Amygdala (tissue), 56 donors: ENCODE measurements at places on chromosomes 16 and 17.

GRCh38 chr16:67361038-67361437, 32.3 kb downstream of the TPPP3 start:
- DNase-seq = no peak

- no peak for DNase-seq
Measured at GRCh38 chr17:77019893-77020379, 120.8 kb upstream of the SEC14L1 start.

- no peak for DNase-seq
Measured at GRCh38 chr16:86928523-86929011, 350.2 kb downstream of the FOXL1 start.

DNA sequence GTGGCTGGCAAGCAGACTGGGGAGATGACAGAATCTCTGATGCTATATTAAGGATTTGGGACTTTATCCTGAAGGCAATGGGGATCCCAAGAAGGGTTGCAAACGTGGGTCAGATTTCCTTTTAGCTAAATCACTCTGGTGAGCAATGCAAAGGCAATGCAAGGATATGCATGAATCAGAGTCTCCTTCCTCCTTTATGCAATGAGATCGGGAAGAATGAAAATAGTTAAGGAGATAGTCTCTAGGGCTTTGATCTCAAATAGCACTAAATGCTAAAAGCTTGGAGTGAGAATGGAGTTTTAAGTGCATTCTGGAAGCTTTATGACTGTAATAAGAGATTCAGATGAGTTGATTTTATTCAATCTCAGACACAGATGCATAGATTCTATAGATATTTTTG, 27.2 kb upstream of the SHISA9 start:
- no peak for DNase-seq

DNA sequence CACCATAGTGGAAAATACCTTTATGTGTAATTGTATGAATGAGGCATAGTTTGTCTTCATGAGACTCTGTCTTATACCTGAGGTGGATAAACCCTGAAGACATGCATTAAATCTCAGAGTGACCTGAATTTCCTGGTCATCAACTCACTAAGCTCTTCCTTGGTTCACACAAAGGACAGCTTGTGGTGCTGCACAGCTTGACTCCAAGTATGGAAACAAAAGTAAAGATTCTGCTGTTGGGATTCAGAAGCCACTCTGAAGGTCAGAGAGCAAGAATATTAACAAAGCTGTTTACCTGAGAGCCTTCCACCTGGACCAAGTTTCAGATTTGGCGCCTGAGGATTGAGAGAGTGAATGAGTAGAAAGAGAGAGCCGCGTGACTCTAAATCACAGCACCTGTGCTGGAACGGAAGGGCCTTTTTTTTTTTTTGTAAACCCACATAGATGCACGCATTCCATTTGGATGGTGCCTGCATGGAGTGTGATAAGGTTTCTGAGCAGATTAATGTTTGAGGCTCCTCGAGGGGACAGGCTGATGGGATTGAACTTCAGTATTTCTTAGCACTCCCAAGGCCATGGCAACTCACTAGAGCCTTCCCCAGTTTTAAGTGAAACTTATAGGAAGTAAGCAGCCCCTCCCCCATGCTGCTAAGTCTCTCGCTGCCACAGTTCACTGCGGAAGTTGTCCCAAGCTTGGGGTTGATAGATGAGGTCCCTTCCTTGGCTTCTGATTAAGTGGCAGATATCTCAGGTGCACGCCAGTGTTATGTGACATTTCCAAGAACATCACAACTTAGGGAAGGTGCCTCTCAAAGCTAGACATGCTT, 28.7 kb downstream of the CALB2 start:
- no peak for DNase-seq

DNA sequence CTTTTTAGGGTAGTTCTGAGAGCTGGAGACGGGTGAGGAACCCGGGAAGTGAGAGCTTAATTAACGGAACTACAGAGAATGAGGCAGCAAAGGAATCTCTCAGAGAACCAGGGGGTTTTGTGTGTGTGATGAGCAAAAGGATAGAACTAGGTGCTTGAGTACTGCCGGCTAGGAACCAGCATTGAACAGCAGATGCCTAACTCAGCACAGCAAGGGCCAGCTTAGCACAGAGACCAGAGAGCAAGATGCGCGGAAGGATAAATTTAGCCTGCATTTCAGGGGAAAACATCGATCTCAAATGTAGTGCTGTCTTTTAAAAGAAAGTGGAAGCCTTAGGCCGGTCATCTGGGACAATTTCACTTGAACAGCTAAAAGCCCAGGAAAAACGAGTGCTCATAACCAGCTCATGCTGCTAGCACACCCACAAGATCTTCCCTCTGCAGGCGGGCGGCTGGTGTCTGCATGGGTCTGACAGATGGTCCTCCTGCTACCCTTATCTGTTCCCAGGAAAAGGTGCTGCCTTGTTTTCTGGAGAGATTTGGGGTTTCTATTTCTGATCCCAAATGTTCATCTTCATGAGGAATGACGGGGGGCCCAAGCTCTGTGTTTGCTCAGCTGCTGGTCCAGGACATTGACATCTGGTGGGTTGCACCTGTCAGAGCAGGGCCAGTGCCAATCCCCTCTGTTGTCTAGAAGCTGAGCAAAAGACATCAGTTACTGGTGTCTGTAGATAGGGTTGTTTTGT, 103.9 kb downstream of the SOCS1 start:
- DNase-seq = no peak
